ENCODE measurements at places on chromosomes 12 and 14.

DNA sequence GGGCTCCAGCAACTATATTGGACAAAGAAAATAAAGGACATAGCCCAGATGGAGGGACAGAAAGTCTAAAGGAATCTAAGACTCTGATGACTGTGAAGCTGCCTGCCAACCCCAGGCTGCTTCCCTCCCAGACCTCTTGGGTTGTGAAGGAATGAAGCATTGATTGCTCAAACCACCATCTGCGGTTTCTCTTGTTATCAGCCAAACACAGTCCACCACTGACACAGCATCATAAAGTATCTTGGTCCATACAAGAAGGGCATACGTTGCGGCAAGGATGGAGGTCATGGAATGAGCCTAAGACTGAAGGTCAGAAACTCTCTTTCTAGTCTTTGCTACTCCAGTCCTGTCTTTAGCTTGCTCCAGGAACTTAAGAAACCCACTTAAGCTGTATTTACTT, 58.5 kb upstream of the PLXNC1 start:
- no peak for DNase-seq

DNA sequence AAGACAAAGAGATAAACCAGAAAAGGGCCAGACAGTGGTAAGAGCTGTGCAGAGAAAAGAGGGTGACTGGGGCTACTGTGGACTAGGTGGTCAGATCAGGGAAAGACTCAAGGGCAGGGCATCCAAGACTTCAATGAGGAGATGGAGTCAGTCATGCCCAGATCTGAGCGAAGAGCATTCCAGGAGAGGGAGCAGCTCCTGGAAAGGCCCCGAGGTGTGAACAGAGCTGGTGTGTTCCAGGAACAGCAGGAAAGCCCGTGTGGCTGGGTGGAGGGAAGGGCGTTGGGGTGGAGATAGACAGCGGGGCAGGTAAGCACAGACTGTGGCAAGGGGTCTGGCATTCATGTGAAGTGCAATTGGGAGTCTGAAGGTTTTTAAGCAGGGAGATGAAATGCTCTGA, 16.8 kb downstream of the TTC7B start:
- DNase-seq = no peak

- DNase-seq = no peak
Measured at GRCh38 chr12:123617580-123617979, 15.7 kb downstream of the DDX55 start.

GRCh38 chr12:107287436-107288413, 194.4 kb upstream of the CRY1 start:
- DNase-seq = no peak

GRCh38 chr12:71865757-71866536, 26.4 kb downstream of the TBC1D15 start:
- DNase-seq = no peak

- no peak for DNase-seq
Measured at GRCh38 chr14:102927346-102927877, 4.9 kb downstream of the AMN start.

- DNase-seq = no peak
Measured at GRCh38 chr12:91636721-91637120, 454.1 kb upstream of the DCN start.

GRCh38 chr12:2651068-2651965, 143.5 kb upstream of the FKBP4 start:
- no peak for DNase-seq

GRCh38 chr12:49089821-49090773, 4.5 kb downstream of the DHH start:
- no peak for DNase-seq

DNA sequence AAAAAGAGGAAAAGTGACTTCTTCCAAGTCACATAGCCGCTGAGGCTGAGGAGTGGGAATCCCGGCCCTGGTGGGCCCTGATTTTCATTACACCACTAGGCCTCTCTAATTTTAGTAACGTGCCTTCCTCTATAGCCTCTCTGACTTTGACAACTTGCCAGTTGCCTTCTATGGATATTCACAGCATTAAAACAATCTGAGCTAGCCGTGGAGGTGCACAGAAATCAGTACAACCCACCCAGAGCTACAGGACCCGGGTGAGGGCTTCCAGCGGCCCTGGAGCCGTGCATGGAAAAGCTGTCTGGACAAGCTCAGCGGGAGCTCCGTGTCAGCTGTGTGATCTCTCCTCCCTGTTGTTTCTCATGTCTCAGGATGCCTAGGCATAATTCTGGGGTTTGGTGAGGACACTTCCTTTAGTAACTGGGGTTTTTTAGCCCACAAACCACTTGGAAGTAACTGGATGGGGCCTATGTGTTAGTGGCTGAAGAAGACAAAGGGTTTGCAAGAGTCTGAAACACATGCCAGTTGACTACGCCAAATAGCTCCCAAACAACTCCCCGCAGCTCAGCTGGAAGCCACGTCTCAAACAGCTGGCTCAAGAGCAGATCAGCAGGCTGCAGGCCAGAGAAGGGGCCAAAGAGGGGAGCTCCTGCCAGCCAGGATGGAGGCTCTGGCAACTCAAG, 53.0 kb downstream of the SSH1 start:
- DNase-seq = no peak

DNA sequence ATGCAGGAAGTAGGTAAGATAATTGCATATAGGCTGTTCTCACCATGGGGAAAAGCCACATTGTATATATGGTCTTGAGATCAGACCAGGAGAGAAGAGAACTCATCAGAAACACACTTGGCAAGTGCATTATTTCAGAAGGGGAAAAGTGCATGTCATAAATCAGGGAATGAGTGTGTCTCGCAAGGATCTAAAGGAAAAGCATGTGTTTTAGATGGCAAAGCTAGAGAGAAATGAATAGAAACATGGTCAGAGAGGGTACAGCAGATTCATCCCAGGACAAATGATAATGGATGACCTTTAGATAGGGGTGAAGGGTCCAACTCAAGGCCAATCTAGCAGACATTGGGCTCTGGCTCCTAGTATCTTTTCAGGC, 230.2 kb upstream of the NAV3 start:
- no peak for DNase-seq

DNA sequence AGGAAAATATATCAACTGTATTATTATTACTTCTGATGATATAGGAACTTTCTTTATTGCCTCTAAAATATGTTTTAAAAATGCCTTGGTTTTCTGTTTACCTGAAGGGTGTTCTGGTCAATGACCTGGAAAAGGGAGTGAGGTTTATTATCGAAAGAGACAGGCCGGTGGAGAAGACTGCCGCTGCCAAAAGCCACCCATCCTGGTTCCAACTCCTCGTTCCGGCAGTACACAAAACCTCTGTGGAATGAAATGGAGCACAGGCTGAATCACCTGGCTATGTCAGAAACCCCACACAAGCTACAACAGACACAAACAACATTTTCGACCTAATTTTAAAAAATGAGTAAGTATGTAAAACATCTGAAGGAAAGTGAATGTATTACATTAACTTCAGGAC, 73.6 kb downstream of the HECTD4 start:
- DNase-seq = no peak

GRCh38 chr12:32489070-32489469, 89.7 kb downstream of the FGD4 start:
- no peak for DNase-seq
